H4 (cell line): ENCODE measurements at places on chromosomes 6 and 20. TPM values are rescaled to one million over a fixed set of nuclear protein-coding genes. Genes with fewer than 3 reads are reported as not detected.

DNA sequence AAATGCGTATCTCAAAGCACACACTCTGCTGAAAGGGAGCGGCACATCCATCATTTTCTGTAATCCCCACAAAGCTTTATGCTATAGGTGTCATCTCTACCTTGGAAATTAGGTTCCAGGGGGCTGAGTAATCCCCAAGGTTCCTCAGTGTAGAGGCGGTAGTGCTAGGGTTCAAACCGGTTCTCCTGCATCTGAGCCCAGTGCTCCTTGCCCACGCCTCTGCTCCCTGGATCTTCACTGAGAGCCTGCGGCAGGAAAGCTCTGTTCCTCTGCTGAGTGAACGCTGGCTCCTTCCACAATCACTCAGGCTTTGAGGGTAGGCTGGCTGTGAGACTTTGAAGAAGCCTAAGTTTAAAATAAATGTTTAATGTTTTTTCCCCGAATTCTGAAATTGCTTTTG lies 24.9 kb downstream of the SLC22A23 start:
- DNase-seq = no peak

GRCh38 chr6:10297832-10298231 lies 117.0 kb downstream of the TFAP2A start:
- DNase-seq = no peak

- DNase-seq = no peak
Observed at GRCh38 chr6:49225471-49225870, 237.6 kb downstream of the MMUT start.

DNA sequence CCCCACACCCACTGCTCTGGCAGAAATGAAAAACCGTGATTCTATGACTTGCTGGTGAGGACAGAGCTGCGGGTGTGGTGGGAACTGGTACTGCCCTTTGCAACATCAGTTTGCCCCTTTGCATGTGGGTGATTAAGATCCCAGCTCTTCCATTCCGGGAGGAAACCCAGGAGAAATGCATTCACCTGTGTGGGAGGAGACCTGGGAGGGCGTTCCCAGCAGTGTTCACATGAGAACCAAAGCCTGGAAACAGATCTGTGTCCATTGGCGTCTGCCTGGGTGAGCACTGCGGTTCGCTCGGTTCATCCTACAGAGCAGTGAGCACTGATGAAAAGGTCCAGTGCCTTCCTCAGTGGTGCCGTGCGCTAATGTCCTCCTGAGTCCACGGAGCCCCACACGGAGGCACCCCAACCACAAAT lies 89.7 kb downstream of the SMOC2 start:
- no peak for DNase-seq

DNA sequence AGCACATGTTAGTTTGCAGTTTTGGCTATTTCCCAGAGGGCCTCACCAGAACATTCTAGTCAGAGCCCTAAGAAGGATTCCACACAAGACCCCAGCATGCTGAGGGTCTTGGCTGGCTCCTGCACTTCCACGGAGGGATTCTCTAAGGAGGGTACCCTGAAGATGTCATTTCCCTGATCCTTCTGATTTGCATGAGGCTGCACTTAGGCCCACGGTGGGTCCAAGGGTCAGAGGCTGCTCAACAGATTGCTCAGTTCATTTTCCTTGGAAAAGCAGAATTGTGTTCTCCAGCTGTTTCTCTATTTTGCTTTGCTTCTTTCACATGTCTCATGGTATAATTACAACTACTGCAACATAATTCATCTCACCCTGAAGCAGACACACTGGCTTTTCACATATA lies 22.2 kb downstream of the PREP start:
- DNase-seq = no peak

- DNase-seq = no peak
Observed at GRCh38 chr6:78942446-78942845, 75.1 kb downstream of the IRAK1BP1 start.

- DNase-seq = no peak
Observed at GRCh38 chr20:34753706-34754461, 49.7 kb downstream of the TP53INP2 start.

GRCh38 chr20:3107464-3108025 lies 23.0 kb upstream of the AVP start:
- no peak for DNase-seq

- DNase-seq = no peak
Observed at GRCh38 chr6:169092375-169092774, 161.3 kb downstream of the THBS2 start.

GRCh38 chr6:41201764-41202173 lies 820 bp upstream of the TREML2 start:
- no peak for DNase-seq

- DNase-seq = no peak
Observed at GRCh38 chr20:50735813-50736212, 4.4 kb downstream of the PARD6B start.

DNA sequence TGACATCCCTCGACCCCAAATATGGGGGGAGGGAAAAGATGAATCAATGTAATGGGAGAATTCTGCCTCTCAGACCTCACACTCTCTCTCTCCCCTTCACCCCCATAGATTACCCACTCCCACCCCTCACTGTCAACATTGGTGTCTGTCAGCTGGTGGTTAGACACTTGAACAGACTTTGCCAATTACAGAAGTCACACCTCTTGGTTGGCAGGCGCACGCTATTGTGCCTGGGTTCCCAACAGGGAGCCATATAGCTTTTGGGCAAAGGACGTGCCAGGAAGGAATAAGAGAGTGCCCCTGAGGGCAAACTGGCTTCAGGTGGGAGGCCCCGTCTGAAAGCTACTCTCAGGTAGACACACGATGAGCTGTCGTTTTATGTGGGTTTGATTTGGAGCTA lies 54.1 kb upstream of the FYN start:
- DNase-seq = no peak

- no peak for DNase-seq
Observed at GRCh38 chr6:29828471-29828797, 809 bp downstream of the HLA-G start.

DNA sequence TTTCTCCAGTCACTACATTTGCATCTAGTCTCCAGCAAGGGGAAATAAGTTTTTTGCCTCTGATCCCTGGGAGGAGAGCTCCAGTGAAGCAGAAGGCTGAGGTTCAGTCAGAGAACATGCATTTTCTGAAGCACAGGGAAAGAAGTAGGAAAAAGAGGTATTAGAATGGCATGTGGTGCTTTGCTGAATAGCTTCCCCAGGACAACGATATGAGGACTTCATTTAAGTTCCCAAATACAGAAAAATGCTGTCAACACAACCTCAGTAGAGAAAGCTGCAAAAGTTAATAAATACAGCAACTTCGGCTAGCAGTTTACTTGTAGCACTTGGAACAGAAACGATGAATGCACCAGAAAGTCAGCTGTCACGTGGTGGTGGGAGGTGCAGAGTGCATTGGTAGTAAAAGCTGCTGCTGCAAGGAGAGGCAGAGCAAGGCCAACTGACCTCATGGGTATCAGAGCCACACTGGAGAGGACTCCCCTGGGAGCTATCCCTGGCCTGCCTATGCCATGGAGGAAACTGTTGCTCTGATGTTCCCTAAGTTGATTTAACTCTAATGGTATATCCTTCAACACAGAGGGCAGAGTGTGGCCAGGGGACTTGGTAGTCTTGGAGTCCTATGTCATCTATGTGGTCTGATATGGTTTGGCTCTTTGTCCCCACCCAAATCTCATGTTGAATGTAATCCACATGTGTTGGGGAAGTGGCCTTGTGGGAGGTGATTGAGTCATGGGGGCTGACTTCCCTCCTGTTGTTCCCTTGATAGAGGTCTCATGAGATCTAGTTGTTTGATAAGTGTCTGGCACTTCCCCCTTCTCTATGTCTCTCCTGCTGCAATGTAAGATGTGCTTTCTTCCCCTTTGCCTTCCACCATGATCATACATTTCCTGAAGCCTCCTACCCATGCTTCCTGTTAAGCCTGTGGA lies 85.9 kb downstream of the ADTRP start:
- no peak for DNase-seq

DNA sequence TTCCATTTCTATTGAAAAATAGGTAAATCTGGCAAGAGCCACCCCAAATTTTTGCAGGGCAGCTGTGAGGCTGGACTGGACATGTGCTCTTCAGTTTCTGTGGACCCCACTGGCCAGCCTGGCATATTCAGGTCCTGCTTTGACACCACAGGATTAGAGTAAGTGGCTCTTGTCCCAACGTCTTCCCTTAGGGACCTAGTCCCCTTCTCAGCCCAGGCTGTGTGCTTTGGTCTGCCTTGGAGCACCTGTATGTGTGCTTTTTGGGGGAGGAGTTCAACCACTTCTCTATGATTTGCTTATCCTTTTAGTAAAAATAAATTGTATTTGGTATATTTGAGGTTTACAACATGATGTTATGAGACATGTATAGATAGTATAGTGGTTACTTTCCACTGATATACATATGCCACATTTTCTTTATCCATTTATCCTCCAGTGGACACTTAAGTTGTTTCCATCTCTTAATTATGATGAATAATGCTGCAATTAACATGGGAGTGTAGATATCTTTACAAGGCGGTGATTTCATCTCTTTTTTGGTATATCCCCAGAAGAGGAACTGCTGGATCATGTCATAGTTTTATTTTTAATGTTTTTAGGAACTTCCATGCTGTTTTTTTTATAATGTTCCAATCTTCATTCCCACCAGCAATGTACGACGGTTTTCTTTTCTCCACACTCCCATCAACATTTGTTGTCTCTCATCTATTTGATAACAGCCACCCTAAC lies 167.8 kb upstream of the UST start:
- no peak for DNase-seq

DNA sequence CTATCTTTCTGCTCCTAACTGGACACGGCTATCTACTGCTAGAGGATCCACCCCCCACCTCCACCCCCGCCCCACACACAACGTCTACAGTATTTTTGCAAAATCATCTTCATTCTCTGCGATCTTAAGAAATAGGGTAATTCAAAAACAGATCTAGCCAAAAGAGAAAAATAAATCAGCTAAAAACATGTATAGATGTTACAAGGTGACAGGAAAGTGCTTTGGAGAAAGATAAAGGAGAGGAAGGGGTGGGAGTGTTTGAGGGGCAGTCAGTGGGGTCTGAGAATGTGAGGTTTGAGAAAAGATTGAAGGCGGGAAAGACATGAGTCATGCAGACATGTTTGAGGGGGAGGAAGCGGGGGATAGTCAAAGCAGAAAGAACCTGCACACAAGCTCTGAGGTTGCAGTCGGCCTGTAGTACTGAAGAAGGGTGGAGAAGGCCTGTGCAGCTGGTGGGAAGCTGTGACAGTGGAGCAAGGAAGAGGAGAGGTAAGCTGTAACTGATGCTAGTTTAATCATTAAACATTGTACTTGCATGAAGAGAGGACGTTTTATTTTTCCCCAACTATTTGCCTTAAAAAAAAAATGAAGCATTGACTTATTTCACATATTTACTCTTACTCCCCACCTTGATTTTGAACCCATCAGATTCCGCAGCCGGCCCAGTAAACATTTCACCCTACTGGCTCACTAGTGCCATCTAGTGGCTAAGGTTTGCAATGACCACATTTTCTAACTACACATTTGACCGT lies 332.6 kb downstream of the ADGRB3 start:
- peak; percentile 72 for DNase-seq

DNA sequence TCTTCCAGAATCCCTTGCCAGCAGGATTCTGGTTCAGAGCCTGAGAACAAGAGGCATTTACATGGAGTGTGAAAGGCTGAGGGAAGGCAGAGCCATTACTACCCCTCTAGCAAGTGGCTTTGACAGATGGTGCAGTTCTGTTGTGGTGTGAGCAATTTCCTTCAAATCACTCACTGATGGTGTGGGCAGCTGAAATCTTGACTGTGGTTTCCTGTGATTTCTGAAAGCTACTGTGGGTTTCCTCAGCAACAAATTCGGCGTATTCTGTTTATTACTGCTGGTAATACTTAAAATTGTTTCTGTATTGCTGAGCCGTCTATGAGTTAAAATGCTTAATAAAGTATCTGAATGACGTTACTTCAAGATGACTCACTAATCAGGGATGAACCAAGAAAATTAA lies 181.5 kb upstream of the TCF21 start:
- DNase-seq = peak; percentile 47

GRCh38 chr20:54069501-54069971 lies 858 bp downstream of the BCAS1 start:
- DNase-seq = no peak

DNA sequence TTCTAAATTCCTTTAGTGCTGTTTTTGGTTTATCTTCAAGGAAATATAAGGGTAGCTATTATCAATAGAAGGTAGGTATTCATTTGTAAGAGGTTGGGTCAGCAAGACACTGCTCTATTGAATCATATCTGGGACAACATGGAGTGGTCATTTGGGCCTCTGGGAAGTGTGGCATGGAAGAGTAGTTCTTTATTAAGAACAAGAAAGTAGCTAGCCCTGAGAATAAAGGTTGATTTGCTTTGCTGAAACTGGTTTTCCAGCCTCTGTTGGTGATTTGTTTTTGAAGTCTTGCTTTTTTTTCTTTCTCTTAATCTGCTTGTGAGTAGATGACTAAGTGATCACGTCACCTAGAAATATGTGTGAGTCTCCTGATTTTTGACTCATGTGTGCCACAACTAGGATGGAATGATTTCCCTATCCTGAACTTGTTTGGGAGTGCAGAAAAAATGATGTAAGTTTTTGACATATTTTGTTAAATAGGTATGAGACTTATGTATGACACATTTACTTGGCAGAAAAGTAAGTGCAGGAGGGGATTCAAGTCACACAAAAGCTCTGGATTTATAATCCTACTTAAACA lies 381.8 kb downstream of the CENPW start:
- peak; percentile 36 for DNase-seq

GRCh38 chr6:77143659-77144447 lies 319.4 kb downstream of the HTR1B start:
- DNase-seq = no peak

GRCh38 chr20:7770578-7770977 lies 169.7 kb downstream of the HAO1 start:
- DNase-seq = no peak

- DNase-seq = peak; percentile 5
Observed at GRCh38 chr20:4090756-4091489, 75.6 kb upstream of the RNF24 start.

- peak; percentile 60 for DNase-seq
Observed at GRCh38 chr6:142802124-142802523, 142.9 kb downstream of the HIVEP2 start.

- DNase-seq = no peak
Observed at GRCh38 chr20:46827718-46828458, 66.8 kb upstream of the EYA2 start.

Gene KHDC1L
- total RNA-seq = 1.3 TPM in 1 of 2 replicates, not detected in the other

Gene SLC22A2
- total RNA-seq = not detected in 2 replicates

Gene DSN1
- total RNA-seq = 44.3 and 47.9 TPM in 2 replicates

Gene JPH2
- 0.15 TPM in 1 of 2 replicates, not detected in the other for total RNA-seq

Gene RRBP1
- 48.6 and 61.6 TPM in 2 replicates for total RNA-seq

Gene SH3BGRL2
- 3.0 and 4.1 TPM in 2 replicates for total RNA-seq

Gene ULBP2
- total RNA-seq = 11.6 and 15.7 TPM in 2 replicates

Gene CDC40
- 12.9 and 17.2 TPM in 2 replicates for total RNA-seq

Gene TRDN
- total RNA-seq = 0.08 and 0.51 TPM in 2 replicates

Gene GPR6
- not detected in 2 replicates for total RNA-seq
